Chondrocyte (in vitro differentiated cells): ENCODE measurements at places on chromosomes 3 and 15.

GRCh38 chr15:80036071-80036470 lies 23.4 kb upstream of the ZFAND6 start:
- no peak for DNase-seq

GRCh38 chr3:100257586-100257985 lies 3.2 kb upstream of the TBC1D23 start:
- no peak for DNase-seq

GRCh38 chr3:142098964-142099363 lies 50.4 kb downstream of the TFDP2 start:
- no peak for DNase-seq

DNA sequence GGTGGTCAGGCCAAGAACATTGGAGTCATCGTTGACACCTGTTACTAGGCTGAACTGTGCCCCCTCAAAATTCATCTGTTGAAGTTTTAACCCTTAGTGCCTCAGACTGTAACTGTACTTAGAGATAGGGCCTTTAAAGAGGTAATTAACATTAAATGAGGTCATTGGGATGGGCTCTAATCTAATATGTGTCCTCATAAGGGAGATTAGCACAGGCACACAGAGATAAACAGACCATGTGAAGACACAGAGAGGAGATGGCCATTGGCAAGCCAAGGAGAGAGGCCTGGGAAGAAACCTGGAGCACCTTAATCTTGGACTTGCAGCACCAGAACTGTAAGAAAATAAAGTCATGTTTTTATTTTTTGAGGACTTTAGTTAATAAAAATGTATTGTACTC lies 59.6 kb downstream of the PLCL2 start:
- no peak for DNase-seq

DNA sequence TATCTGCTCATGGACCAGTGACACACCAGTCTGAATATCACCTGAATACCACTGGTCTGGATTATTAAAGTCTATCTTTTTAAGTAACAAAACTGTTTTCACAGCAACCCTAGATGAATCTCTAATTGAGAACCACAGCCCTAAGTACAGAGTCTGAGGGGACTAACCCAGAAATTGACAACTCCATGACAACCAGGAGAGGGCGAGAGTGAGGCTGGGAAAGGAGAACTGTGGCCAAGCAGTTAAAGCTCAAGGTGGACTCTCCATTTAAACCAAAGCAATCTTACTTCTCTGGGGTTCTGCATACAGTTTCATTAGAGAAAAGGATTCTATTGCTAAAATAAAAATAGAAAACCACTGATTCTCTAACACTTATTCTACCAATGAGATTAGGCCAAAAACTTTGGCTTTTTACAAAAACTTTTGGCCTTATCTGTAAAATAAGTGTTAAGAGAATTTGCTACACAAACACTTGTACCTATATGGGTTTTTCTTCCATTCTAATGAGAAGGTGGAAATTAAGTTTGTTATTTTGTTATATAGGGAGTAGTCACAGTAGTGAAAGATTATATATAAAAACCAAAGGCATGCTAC lies 11.4 kb downstream of the NEK10 start:
- no peak for DNase-seq

DNA sequence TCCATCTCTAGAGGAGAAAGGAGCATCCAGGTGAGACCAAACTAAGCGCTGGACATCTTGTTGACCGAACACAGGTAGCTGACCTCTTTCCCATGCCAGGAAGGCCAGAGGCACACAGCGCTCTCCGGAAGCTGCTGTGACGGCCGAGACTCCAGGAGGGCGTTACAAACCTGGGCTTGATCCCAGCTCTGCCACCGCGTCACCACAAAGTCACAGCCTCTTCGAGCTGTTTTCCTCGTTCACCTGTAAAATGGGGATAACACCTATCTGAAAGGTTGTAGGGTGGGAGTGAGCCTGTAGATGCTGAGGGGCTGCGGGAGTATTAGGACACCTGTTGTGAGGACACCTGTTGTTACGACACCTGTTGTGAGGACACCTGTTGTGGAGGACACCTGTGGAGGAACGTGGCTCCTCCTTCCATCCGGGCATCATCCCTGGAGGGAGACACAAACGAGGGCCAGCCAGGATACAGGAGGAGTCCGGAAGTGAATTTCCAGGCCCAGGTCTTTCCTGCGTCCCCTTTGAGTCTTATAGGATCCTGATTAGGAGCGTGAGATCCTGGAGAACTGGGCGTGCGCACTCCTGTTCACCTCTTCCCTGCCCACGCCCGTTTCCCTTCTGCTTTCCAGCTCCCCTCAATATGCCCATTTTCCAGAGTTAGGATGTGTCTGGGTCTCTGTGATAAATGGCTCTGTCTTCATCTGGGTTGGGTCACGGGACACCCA lies 2.3 kb upstream of the MUC4 start:
- no peak for DNase-seq

GRCh38 chr3:191792580-191792979 lies 331.6 kb downstream of the PYDC2 start:
- no peak for DNase-seq
